HS-27A (cell line): ENCODE measurements at places on chromosomes 5 and 9.

DNA sequence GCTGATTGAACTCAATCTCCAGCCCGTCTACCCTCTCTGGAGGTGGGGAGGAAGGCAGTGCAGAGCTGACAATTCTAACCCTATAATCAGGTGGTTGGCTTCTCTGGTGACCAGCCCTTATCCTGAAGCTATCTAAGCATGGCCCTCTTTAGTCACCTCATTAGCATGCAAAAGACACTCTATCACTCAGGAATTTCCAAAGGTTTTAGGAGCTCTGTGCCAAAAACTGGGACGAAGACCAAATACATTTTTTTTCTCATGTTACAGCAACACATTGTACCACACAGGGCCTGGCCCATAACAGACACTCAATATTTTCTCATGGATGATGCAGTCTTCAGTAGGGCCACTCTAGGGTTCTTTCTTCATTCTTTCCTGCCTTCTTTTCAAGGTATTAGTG, 118.8 kb upstream of the VLDLR start:
- DNase-seq = no peak

GRCh38 chr9:27337833-27338526, 41.0 kb upstream of the EQTN start:
- no peak for DNase-seq

DNA sequence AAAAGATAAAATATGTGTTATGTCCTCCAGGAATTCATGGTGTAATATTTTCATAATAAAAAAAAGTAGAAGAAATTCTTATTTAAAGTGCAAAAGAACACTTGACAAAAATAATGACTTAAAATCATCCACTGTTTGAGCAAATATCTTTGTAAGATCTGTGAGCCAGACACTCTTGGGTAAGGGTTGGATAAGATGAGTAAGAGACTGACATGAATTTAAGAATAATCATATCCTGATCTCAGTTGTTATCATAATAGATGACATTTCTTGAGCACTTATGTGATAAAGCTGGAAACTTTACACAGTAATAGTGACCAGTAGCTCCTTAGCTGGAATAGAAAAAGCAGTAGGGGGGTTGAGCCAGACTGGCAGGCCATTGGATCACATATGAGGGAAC, 40.0 kb upstream of the ADRB2 start:
- DNase-seq = no peak

GRCh38 chr5:54009828-54010227, 300.5 kb downstream of the ARL15 start:
- DNase-seq = no peak

DNA sequence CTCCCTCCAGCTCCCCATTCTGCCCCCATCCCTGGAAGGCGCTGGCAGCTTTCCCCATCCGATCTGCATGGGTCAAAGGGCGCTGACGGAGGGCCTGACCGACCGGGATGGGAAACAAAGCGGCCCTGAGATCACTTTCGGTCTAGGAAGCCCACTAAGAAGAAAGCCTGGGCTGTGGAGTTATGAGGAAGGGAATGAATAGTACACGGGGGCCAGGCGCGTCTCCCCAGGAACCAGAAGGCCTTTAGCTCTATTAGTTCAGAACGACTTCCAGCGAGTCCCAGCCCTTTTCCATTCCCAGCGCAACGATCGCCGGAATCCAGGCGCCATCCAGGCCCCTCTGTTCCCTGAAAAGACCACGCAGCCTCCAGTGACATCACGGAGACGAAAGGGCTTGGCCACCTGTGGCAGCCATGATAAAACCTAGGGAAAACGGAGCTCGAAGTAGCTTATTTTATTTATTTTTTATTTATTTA, 70.1 kb upstream of the CCDC180 start:
- no peak for DNase-seq

- no peak for DNase-seq
Measured at GRCh38 chr9:16152276-16153101, 599.6 kb downstream of the CCDC171 start.

DNA sequence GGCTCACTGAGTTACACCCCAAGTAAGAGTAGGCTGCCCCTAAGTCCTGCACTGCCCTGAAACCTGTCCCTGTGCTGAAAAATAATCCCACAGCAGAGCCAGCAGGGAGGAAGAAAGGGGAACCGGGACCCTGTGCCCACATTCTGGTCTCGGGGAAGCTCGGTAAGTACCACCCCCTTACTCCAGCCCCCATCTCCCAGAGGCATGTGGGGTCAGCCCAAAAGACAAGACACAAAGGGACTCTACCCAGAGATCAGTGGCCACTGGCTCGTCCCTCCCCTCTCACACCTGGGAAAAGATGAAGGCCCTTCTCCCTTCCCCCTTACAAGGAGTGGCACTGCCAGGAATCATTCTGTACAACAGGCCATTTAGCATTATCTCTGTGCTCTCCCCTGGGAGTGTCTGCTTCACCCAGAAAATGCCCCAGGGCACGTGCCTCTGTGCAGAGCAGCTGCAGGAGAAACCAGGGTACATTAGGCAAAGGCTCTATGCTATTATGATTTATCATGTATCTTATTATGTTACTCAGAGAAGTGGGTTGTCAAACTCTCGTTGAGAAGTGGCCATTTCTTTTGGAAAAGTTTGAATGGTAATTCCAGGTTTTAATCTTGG, 71.3 kb downstream of the NDFIP1 start:
- no peak for DNase-seq

- no peak for DNase-seq
Measured at GRCh38 chr5:147436596-147436995, 73.3 kb downstream of the DPYSL3 start.

DNA sequence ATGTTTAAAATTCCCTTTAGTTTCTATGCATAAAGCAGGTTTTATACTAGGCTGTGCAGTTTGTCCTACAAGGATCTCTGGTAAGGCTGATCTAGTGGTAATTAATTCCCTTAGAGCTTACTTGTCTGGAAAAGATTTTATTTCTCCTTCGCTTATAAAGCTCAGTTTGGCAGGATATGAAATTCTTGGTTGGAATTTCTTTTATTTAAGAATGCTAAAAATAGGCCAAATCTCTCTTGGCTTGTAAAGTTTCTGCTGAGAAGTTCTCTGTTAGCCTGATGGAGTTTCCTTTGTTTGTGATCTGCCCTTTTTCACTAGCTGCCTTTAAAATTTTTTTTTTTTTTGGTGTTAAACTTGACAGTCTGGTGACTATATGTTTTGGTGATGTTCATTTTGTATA, 237.1 kb upstream of the TLE4 start:
- DNase-seq = no peak

GRCh38 chr5:90135779-90136378, 273.7 kb downstream of the CETN3 start:
- no peak for DNase-seq

DNA sequence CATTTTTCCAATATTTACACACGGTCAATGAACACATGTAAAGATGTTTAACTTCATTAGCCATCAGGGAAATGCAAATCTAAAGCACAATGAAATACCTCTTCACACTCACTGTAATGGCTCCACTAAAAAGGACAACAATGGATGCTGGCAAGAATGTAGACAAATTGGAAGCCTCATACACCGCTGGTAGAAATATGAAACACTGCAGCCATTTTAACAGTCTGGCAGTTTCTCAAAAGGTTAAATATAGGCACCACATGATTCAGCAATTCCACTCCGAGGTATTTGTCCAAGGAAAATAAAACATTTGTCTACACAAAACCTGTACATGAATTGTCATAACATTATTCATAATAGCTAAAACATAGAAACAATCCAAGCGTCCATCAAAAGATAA, 20.0 kb downstream of the RNF145 start:
- DNase-seq = no peak

GRCh38 chr5:100863739-100864138, 39.3 kb downstream of the ST8SIA4 start:
- DNase-seq = no peak

- DNase-seq = no peak
Measured at GRCh38 chr9:133528001-133528875, 3.5 kb upstream of the MYMK start.

- DNase-seq = no peak
Measured at GRCh38 chr5:142301540-142301939, 23.3 kb downstream of the SPRY4 start.

GRCh38 chr5:123450114-123450513, 26.9 kb upstream of the CEP120 start:
- DNase-seq = no peak

GRCh38 chr9:126275386-126276001, 51.1 kb upstream of the MVB12B start:
- no peak for DNase-seq

DNA sequence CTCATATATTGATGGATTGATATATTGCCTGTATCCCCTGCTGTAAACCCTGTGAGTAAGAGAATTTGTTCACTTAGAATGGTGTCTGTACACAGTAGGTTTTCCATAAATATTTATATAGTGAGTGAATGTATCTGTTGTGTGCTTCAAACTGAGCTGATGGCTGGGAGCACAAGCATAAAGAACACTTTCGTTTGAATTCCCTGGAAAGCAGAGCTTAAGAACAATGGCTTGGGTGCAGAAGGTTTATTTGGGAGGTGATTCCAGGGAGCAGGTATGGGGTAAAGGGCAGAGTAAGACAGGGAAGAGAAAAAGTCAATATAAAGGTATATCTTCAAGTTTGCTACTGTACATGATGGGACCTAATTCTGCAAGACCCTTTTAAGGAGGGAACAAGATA, 190.9 kb upstream of the TRIM32 start:
- no peak for DNase-seq

DNA sequence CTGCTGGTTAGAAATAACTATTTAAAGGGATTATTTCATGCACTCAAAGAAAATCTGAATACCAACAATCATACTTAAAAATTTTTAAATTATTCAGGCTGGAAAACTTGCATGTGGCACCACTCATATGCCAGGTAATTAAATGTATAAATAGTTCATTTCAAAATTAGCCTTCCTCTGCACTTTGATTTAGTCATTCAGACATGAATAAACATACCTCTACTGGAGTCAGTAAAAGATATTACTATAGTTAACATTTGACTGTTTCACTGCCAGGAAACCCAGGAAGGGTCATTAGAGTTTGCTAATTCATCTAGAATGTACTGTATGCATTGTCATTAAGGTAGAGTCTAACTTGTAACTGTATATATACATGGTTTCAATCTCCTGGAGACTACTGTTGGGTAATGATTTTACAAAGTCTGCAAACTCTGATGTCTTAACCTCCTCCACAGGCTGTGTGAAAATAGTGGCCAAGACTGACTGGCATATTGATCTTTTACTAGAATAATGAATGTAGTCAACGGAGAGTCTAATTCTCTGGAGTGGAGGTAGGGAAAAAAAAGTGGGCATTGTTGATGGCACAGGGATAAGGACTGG, 43.7 kb downstream of the TEX10 start:
- DNase-seq = no peak

GRCh38 chr5:54553659-54554207, 36.2 kb downstream of the SNX18 start:
- DNase-seq = no peak

GRCh38 chr5:119070578-119070827, 384 bp upstream of the DMXL1 start:
- no peak for DNase-seq

DNA sequence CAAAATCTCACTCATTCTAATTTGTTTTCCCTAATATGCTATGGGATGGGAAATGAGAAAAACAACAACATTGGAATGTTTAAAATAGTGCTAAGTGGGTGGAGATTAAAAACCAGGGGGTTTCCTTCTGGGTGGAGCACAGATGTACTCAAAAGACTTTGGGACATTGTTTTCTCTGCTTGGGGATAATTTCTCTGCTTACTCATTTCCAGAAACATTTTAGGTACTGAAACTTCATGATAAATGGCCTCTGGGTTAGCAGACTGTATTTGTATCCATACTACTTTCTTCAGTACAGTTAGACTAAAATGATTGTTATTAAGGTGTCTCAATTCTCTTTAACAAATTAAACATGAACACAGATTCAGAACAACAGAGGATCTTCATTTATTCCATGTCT, 17.4 kb downstream of the ELOVL7 start:
- no peak for DNase-seq

DNA sequence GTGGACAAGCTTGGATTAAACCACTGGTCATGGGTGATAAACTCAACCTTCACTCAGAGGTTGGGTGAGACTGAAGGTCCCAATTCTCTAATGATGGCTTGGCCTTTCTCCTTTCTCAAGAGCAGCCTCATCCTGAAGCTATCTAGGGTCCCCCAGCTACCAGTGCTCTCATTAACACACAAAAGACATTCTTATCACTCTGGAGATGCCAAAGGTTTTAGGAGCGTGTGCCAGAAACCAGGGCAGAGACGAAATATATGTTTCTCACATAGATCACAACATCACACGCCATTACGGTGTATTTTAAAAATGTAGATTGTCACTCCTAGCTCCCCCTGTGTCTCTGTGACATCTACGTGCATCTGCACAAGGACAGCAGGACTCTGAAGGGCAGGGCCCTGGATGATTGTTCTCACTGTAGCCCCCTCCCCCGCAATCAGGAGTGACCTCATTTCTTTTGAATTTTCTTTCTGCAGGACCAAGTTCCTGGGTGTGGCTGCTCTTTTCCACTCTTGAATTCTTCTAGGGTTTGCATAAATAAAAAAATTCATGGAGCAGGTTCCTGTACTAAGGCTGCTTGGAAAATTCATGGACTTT, 311.3 kb downstream of the GADD45G start:
- DNase-seq = no peak

- DNase-seq = no peak
Measured at GRCh38 chr5:139431706-139432105, 7.6 kb downstream of the DNAJC18 start.

DNA sequence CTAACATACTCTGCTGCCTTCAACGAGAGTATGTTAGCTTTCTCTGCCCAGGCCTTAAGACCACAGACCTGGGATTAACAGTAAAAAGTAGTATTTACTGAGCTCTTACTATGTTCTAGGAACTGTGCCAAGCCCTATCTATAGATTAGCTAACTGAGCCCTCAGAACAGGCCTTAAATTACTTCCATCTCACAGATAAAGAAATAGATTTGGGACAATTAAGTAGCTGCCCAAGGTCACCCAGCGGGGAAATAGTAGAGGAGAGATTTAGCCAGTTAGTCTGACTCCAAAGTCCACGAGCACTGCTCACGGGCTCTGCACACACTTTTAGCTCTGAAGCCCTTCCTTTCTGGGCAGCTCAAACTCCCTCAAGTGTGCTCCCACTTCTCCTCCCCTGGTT, 64.5 kb upstream of the EQTN start:
- DNase-seq = no peak

GRCh38 chr9:112839331-112839730, 51.3 kb downstream of the SLC46A2 start:
- no peak for DNase-seq

- no peak for DNase-seq
Measured at GRCh38 chr5:15492545-15492944, 7.4 kb upstream of the FBXL7 start.
